ENCODE measurements at places on chromosomes 6 and 20.

DNA sequence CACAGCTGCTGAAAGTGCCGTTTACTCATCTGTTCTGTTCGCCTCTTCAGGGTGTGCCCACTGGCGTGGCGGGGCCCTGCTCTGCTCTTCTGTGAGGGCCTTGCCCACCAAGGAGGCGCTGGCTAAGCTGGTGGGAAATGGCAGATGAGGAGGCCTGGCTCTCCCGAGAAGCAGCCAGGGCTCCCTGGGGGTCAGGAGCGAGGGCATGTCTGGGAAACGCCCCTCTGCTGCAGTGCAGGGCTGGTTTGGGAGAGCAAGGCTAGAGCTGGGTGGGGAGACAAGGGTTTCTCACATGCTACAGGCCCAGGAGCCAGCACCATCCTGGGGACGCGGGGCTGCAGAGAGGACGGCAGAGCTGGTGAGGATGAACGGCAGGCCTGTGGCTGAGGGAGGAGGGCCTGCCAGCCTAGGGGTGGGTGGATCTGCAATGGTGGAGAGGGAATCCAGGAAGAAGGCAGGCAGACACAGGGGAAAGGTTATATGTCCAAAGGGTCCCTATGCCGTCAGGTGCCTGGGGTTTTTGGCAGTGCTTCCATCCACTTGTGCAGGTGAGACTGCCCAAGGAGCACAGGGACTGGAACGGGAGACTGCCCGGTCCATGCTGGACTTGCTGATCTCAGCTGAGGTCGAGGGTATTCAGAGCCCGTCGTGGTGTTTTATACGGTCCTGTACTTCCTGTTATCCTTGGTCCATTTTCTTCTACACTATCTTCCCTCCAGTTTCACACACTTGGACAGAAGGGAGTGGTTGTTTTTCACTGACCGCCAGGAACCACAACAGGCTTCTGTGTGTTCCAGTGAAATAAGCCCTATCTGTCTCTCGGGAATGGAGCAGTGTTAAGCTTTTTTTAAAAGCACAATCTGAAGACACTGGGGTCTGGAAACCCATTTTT, 119.2 kb downstream of the SYCP2 start:
- DNase-seq: no peak

DNA sequence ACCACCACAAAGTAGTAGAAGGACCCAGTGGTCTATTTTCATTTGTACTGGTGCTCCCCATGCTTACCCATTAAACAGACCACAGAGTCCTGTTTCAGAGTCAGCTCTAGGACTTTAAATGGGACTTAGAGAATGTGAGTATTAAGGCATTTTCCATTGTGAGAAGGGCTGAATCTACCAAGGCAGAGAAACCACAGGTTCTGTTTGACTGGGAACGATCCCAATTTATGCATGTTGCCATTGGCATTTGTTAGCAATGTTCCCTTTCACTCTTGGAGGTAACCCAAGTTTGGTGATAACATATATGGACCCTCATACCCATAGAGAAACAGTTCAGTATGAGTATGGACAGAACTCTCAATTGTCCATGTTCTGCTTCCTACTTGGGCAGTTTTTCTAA, 672.8 kb downstream of the KIF16B start:
- DNase-seq: no peak

- no peak for DNase-seq
Observed at GRCh38 chr6:5249451-5250122, 11.2 kb downstream of the LYRM4 start.

GRCh38 chr20:62952373-62952967, at the start of gene SLC17A9:
Gene SLC17A9 (plus strand): TSS chr20:62952709. CDS start chr20:62952831, 122 bp downstream.
- no peak for DNase-seq

- DNase-seq: no peak
Observed at GRCh38 chr6:39228111-39228971, 934 bp downstream of the KCNK5 start.

DNA sequence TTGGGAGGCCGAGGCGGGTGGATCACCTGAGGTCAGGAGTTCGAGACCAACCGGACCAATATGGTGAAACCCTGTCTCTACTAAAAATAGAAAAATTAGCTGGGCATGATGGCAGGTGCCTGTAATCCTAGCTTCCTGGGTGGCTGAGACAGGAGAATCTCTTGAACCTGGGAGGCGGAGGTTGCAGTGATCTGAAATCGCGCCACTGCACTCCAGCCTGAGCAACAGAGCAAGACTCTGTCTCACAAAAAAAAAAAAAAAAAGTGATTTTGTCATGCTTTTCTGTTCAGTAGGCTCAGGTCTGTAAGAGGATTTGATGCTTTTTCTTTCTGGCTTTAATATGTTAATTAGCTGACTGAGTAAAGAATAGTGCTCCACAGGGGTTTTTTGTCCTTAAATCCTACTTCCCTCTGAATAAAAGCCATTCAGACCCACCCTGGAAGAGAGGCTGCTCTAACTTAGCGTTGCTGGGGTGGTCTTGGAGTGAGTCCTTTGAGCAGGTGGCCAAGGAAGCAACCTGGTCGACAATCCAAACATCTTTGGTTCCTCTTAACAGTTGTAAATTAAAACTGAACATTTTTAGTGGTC, 19.0 kb downstream of the MCM8 start:
- no peak for DNase-seq

- DNase-seq: no peak
Observed at GRCh38 chr6:136440203-136440602, 110.0 kb downstream of the MAP7 start.

GRCh38 chr6:11922901-11923300, 89.2 kb upstream of the HIVEP1 start:
- DNase-seq: no peak

DNA sequence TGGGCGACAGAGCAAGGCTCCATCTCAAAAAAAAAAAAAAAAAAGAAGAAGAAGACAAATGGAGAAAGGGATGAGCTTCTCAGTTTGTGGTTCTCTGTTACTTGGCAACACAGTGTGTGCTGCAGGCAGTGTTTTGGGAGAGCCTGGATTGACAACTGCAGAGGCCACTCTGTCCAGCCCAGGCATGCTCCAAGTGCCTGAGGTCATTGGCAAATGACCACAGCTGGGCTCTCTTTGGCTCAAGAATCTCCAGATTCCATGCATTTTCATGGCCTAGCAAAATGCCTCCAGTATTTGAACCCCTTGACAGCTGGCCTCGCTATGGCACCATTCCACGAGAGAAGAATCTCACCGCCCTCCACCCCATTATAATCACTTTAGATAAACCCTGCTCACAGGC, 126.2 kb downstream of the ANKRD60 start:
- DNase-seq: no peak

GRCh38 chr6:16148498-16148897, 19.6 kb downstream of the MYLIP start:
- no peak for DNase-seq

GRCh38 chr6:153038378-153039057, 36.0 kb upstream of the MTRF1L start:
- DNase-seq: no peak

DNA sequence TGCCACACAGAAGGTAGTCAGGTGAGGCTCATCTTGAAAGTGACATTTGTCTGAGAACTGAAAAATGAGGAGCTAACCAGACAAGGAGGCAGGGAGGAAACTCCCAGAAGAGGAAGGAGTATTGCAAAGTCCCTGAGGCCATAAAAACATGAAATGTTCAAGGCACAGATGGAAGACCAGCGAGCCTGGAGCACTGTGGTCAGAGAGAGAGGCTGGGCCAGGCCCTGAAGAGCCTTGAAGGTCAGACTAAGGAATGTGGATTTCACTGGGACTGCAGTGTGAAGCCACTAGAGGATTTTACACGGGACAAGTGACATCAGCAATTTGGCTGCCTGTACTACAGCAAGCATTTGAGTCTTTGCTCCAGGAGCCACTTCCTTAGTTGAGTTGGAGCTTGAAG, 21.1 kb upstream of the TMEM181 start:
- no peak for DNase-seq

- no peak for DNase-seq
Observed at GRCh38 chr20:50541606-50542041, 31.4 kb downstream of the PTPN1 start.

DNA sequence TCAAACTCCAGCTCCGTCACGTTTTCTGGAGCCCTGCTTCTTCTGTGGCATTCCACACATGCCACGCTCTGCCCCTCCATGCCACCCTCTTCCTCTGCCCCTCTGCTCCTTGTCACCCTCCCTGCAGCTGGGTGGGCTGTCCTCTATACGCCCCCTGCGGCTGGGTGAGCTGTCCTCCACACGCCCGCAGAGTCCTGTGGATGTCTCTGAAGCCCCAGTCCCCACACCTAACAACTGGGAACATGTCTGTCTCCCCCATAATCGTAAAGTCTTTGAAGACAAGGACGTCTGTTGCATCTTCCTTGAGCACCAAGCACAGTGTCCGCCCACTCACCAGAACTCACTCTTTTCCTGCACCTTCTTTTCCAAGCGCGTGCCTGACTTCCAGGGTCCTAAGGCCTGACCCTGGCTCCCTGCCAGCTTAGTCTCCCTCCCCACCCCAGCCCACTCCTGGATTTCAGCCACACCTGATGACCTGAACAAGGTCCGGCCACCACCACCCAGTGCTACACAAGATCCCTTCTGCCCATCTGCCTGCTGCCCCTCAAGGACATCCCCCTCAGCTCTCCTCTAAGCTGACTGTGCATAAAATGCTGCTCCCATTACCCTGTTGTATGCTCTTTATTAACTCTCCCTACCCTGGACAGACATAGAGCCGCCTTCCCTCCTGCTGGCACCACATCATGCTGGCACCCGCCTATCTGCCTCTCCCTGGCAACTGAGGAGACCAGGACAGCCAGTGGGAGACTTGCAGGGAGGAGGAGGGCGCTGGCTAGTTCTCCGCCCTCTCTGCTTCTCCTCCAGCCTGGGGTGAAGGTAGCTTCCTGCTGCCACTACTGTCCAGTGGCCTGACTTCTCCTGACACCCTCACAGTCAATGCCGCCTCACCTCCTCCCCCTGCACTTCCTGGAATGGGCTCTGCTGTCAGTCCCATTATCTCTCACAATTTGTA, 10.7 kb upstream of the PRR18 start:
- DNase-seq: no peak

DNA sequence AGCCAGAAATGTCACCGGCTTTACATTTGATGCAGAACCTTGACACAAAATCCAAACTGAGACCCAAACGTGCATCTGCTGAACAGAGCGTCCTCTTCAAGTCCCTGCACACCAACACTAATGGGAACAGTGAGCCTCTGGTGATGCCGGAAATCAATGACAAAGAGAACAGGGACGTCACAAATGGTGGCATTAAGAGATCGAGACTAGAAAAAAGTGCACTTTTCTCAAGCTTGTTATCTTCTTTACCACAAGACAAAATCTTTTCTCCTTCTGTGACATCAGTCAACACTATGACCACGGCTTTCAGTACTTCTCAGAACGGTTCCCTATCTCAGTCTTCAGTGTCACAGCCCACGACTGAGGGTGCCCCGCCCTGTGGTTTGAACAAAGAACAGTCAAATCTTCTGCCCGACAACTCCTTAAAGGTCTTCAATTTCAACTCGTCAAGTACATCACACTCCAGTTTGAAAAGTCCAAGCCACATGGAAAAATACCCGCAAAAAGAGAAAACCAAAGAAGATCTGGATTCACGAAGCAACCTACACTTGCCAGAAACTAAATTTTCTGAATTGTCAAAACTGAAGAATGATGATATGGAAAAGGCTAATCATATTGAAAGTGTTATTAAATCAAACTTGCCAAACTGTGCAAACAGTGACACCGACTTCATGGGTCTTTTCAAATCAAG, 108.4 kb downstream of the RTN4IP1 start:
- no peak for DNase-seq

GRCh38 chr6:34817446-34817845, 25.6 kb downstream of the BLTP3A start:
- no peak for DNase-seq

DNA sequence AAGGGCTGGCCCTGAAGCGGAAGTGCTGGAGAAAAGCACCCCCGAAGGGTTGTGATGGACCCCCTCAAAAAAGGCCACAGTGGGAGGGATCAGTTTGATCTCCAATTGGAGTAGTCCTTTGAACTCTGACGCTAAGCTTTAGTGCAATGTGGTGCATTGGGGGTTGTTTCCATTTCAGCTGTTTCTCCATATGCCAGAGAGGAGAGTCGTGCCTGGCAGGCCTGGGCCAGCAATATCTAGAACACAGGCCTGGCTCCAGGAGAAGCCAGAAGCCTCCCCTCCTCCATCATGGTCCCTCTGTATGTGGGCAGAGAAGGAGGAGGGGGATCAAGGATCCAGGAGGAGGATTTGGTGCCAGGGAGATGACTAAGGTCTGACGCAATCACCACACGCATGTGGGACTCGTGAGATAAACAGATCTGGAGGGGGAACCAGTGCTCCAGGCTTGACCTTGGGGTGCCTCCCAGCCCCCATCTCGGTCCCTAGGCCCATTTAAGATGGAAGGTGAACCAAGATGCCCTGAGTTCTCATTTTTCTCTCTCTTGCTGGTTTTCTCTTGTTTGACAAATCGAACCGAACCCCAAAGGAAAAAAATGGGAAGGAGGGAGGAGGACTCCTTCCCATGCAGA, 517.4 kb upstream of the JARID2 start:
- DNase-seq: no peak

GRCh38 chr20:25276533-25277050, 28.7 kb downstream of the PYGB start:
- no peak for DNase-seq

DNA sequence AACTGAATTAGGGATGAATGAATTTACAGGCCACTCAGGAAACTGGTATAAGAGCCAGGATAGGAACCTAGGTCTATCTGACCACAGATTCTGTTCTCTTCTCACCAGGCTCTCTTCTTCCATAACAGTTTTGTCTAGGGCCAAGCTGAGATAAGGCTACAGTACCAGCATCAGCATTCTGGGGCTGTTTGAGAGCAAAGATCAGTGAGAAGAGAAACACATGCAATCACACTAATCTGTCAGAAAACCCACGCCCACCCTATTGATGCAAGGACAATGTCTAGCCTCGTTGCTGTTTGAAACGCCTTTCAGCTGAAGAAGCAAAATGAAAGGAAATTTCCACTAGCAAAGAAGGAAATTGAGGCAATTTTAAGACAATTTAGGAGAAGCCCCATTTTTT, 137.7 kb downstream of the LCA5 start:
- DNase-seq: no peak

- DNase-seq: no peak
Observed at GRCh38 chr6:137928286-137928685, 61.2 kb downstream of the TNFAIP3 start.

- no peak for DNase-seq
Observed at GRCh38 chr20:37565134-37565811, 37.6 kb upstream of the BLCAP start.

- peak; percentile 58 for DNase-seq
Observed at GRCh38 chr20:25685276-25686080, 11.2 kb downstream of the ZNF337 start.

DNA sequence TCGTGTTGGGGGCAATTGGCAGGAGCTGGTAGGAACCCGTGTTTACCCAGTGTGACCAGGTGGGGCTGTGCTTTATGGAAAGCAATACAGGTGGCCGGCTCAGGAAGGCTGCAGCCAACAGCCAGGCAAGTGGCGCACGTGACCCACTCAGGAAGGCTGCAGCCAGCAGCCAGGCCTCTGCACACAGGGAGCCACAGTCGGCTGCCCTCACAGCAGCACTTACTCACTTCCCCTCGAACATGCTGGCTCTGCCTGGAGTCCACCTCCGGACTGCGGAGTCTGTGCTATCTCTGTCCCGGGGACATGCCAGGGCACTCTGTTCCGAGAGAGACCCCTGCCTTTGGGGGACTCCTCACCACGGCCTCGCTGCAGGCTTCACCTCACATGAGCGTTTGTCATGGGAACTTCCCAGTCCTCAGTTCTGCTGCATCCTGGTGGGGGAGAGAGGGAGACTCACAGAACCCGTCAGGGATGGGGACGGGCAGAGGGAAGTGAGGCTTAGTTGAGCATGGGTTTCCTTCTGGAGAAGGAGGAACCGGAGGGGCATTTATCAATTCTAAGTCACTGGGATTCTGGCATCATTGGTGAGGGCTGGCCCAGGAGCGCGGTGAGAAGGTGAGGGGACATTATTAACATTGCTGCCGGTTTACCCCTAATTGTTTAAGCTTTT, 76.8 kb downstream of the TTLL2 start:
- no peak for DNase-seq
